ENCODE measurements at places on chromosomes 4 and X. TPM values are rescaled to one million over a fixed set of nuclear protein-coding genes. Genes with fewer than 3 reads are reported as not detected.

The CCSER1 gene
- 1.1 TPM for total RNA-seq

The CT45A1 gene
- total RNA-seq = not detected

- DNase-seq = no peak
These were observed 121.4 kb downstream of the LUZP4 start for GRCh38 chrX:115410731-115411428.

The SMR3B gene
- not detected for total RNA-seq

DNA sequence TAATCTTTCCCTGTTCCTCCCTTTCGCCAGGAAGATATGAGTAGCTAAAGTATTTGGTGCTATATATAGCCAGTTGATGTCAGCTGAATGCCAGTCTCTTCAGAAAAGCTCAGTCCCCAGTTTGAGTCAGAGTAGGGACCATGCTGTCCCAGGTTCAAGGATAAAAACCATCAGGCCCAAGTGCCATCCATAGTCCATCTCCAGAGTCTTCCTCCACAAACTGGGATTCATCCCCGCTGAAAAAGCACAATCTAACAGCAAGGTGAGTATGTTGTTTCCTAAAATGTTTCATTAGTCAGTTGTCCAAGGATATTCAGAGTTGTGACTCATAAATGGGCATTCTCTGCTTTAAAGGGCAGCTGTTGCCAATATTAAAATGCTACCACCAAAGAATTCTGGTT lies at the start of gene MYOZ2:
Gene MYOZ2, plus strand, starts transcription at position 112 of the 401 bp plus-strand sequence. CDS start 694 bp downstream, outside the sequence.
- DNase-seq = no peak

DNA sequence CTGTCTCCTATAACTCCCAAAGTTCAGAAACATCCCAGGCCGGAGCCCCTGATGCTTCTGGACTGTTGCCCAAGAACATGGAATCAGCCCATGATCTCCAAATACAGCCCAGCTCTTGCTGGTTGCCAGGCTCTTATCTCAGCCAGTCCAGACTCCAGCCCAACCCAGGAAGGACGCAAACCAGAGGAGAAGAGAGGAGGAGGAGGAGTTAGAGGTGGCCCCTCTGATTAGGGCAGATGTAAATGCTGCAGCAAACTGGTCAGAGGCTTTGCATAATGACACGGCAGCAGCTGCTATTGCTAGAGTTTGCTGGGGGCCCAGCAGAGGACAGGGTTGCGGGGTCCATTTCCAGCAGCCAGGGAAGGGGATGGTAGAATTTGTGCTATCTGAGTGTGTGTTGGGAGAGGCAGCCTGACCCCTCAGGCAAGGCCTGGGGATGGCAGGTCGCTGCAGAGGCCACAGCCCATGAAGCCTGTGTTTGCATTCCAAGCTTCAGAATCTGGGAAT lies 4.2 kb upstream of the OTUD5 start:
- no peak for DNase-seq

Data from T-cell (primary cell).